ENCODE measurements at places on chromosomes 7 and 10. TPM values are rescaled to one million over a fixed set of nuclear protein-coding genes. Genes with fewer than 3 reads are reported as not detected.

DNA sequence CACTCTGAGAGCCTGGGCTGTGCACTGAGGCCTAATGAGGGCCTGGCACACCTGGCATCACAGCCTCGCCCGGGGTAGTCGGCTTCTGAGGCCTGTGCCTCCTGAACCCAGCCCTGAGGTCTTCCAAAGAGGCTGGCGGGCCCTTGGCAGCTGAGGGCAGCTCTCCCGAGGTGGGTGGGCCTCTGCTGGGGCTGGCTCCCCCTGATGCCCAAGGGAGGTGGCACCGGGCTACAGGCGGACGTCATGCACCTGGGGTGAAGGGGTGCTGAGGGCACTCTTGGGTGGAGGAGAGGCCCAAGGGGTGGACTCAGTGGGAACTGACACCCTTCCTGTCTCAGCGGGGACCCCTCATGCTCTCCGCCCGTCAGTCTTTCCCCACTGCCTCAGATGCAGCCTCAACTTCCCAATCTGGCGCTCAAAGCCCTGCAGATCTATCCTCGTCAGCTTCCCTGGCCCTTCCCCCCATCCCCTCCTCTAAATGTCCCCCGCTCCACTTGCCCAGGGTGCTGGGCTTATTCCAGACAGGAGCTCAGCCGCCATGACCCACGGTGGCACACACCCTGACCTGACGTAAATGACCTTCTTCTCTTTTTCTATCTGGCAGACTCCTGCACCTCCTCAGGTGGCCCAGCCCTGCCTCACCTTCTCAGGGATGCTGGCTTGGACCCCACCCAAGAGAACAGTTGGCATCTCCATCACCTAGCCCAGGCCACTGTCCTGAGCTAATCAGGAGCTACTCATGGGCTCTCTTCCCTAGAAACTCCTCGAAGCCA, 38.2 kb downstream of the MYL10 start:
- no peak for DNase-seq
- no peak overlapping the region for H3K4me3 ChIP-seq
- H3K27me3 ChIP-seq, result no peaks in the 10 kb centered on the region
- H3K4me1 ChIP-seq, result no peaks in the 10 kb centered on the region

DNA sequence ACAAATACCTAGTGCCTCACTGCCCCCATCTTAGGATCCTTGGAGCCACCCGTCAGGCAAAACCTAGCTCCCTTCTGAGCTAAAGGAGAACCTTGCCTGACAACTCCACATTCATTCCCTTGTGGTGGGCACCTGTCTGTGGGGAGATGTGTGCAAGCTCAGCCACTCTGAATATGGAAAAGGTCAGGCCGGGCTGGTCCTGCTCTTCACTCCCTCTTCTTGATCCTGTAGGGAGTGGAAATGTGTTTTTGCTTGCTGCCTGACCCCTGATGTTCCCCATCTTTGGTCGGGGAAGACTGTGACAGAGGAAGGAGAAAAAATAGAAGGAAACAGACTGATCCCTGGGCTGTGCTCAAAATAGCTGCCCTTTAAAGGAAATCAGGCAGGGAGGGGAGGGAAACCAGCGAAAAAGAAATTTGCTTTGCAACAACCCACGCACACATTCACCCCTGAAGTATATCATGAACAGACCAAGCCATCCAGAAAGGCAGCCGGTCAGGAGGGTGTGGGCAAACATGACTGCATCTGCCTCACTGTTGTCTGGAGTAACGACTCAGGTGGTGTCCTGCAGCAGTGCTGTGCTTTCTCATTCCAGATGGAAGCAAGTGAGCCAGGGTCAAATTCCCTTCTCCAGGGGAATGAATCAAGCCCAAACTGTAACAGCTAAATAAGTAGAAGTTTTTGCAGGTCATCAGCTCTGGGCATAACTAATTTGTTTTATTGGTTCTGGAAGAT, 74.0 kb downstream of the SCRN1 start:
- no peaks in the 10 kb centered on the region for H3K4me1 ChIP-seq
- no peaks in the 10 kb centered on the region for H3K27me3 ChIP-seq
- H3K4me3 ChIP-seq, result no peak overlapping the region
- H3K27ac ChIP-seq, result no peak overlapping the region

DNA sequence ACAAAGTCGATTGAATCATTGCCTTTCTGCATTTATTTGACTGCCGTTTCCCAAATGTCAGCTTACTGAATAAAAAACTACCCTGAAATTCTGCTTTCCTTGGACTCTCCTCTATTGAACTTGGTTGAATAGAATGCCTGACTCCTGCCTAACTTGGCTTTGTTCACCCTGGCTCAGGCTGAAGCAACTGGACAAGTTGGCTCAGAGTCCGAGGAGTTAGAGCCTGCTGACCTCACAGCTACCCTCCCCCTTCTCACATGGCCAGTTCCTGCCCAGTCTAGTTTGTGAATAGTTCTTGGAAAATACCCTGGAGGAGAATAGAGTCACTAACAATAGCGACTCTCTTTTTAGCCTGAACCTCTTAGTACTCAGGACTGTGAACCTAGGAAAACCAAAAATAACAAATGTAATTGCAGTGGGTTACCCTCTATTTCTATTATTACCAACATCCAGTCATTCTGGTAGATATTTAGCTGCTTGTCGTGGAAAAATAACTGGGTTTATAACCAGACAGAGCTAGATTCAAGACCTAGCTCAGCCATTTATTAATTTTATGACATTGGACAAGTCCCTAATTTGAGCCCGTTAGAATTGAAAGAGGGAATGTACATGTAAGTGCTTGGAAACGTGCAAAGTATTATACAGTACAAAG, 17.3 kb upstream of the NRBF2 start:
- no peak overlapping the region for H3K4me3 ChIP-seq
- H3K27me3 ChIP-seq, result no peaks in the 10 kb centered on the region
- H3K36me3 ChIP-seq, result no peaks in the 10 kb centered on the region
- H3K27ac ChIP-seq, result peak overlapping the region; percentile 99
- peak; percentile 93 for DNase-seq
- H3K4me1 ChIP-seq, result peaks cover 32% of the 10 kb centered on the region

GRCh38 chr10:34135515-34135914, 679.6 kb downstream of the PARD3 start:
- no peak for DNase-seq
- no peak overlapping the region for H3K4me3 ChIP-seq
- H3K27ac ChIP-seq, result no peak overlapping the region
- no peaks in the 10 kb centered on the region for H3K27me3 ChIP-seq
- no peaks in the 10 kb centered on the region for H3K4me1 ChIP-seq

DNA sequence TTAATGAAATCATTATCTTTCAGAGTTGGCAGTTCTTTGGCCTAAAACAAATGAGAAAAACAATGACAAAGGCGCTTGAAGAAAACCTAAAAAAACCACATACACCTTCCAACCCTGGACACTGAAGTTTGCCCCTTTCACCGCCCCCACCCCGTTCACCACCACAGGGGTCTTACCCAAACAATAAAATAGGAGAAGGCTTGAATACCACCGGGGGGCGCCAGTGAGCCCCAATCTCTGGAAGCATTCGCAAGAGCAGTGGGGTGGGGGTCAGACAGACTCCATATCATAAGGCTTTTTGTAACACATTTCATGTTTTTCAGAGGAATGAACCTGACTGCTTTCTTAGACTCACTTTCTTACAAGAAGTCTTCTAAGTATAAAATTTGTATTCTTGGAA, 163.6 kb downstream of the PIP4K2A start:
- no peaks in the 10 kb centered on the region for H3K27me3 ChIP-seq
- H3K4me3 ChIP-seq, result no peak overlapping the region
- DNase-seq, result peak; percentile 34
- peaks cover 35% of the 10 kb centered on the region for H3K4me1 ChIP-seq
- no peak overlapping the region for H3K27ac ChIP-seq

- DNase-seq, result no peak
- H3K27me3 ChIP-seq, result peaks cover 1% of the 10 kb centered on the region
- H3K36me3 ChIP-seq, result no peaks in the 10 kb centered on the region
- no peak overlapping the region for H3K4me3 ChIP-seq
These were observed 65.7 kb downstream of the MYL10 start for GRCh38 chr7:101563198-101563901.

DNA sequence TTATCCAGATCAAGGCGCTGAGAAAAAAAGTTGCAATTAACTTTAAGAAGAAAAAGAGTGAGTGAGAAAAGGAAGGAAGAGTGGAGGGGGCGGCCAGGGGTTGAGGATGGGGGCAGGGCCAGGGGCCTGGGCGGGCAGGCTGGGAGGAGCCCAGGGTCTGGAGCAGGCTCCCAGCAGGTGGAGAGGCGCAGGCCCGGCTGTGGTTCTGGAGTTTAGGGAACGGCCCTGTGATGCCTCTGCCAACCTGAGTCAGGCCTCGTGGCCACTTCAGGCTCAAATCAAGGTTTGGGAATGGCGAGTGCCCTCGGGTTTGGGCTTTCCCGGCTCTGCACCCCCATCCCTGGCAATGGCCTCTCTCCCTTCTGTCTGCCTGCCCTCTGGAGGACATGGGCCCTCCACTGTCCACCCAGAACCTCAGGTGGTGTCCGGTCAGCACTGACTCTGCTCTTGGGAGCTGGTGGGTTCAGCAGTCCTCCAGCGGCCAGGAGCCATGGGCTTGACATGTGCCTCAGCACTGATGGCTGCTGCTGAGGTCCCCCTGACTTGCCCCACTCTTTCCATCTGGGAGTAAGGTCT, 41.0 kb upstream of the EMX2 start:
- no peaks in the 10 kb centered on the region for H3K27me3 ChIP-seq
- no peaks in the 10 kb centered on the region for H3K4me1 ChIP-seq
- H3K36me3 ChIP-seq, result no peaks in the 10 kb centered on the region
- H3K4me3 ChIP-seq, result no peak overlapping the region
- no peak for DNase-seq

DNA sequence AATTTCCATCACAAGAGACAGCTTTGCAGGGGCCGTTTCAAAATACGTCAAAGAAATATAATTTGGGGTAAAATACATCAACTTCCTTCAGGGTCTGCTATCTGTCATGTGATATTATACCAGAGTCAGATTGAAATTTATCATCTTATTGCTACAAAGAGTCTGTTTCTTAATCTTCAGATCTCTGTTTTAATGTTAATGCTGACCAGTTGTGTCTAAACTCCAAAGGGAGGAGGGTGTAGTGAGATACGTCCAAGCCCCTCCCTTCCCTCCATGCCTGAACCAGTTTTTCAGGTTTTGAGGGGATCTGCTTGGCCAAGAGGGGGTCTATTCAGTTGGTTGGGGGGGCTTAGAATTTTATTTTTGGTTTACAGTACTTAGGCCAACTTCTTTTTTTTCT, 891.6 kb downstream of the GRM8 start:
- H3K4me3 ChIP-seq, result no peak overlapping the region
- no peaks in the 10 kb centered on the region for H3K36me3 ChIP-seq
- no peaks in the 10 kb centered on the region for H3K27me3 ChIP-seq
- DNase-seq, result no peak

- H3K27me3 ChIP-seq, result no peaks in the 10 kb centered on the region
- no peak overlapping the region for H3K27ac ChIP-seq
- H3K4me3 ChIP-seq, result no peak overlapping the region
- no peaks in the 10 kb centered on the region for H3K4me1 ChIP-seq
- no peaks in the 10 kb centered on the region for H3K36me3 ChIP-seq
- no peak for DNase-seq
These were observed 546.4 kb upstream of the FZD8 start for GRCh38 chr10:36188461-36188860.

- no peaks in the 10 kb centered on the region for H3K36me3 ChIP-seq
- no peak overlapping the region for H3K4me3 ChIP-seq
- H3K27me3 ChIP-seq, result no peaks in the 10 kb centered on the region
- DNase-seq, result no peak
- H3K4me1 ChIP-seq, result no peaks in the 10 kb centered on the region
- H3K27ac ChIP-seq, result no peak overlapping the region
These were observed 400.2 kb upstream of the NPVF start for GRCh38 chr7:25628446-25628845.

DNA sequence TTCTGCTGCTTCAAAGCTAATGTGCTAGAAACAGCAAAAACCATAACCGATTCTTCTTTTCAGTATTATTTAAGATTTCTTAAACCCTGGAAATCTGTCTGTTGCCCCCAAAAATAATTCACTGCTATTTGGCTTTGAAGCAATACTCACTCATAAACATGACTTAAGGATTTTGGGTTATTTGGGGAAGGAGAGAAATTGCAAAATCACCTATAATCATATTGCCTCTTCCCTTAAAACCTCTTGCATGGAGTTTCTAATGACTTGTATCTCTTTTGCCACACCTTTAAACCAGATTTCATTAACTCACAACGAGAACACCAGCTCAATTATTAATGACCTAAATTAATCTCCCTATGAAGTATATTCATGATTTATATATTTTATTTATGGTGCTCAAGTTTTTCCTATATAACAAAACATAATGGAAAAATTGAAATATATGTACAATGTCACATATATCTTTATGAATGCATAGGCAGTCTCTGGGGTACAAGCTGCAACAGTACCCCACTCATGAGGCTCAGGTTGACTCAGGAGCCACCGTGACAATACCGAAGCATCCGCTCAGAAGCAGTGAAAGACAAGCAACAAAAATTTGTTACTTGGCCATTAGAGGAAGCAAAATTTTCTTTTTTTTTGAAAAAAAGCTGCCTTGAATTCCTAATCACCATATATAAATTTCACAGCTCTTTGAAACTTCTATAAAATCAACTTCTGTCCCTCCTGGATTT, 3.0 kb downstream of the NAMPT start:
- H3K27me3 ChIP-seq, result no peaks in the 10 kb centered on the region
- no peak overlapping the region for H3K4me3 ChIP-seq
- H3K4me1 ChIP-seq, result peaks cover 42% of the 10 kb centered on the region
- no peaks in the 10 kb centered on the region for H3K36me3 ChIP-seq
- DNase-seq, result no peak

- no peaks in the 10 kb centered on the region for H3K27me3 ChIP-seq
- H3K4me3 ChIP-seq, result no peak overlapping the region
- H3K27ac ChIP-seq, result no peak overlapping the region
- no peaks in the 10 kb centered on the region for H3K4me1 ChIP-seq
- no peak for DNase-seq
These were observed 339.9 kb upstream of the ADARB2 start for GRCh38 chr10:2077231-2077630.

DNA sequence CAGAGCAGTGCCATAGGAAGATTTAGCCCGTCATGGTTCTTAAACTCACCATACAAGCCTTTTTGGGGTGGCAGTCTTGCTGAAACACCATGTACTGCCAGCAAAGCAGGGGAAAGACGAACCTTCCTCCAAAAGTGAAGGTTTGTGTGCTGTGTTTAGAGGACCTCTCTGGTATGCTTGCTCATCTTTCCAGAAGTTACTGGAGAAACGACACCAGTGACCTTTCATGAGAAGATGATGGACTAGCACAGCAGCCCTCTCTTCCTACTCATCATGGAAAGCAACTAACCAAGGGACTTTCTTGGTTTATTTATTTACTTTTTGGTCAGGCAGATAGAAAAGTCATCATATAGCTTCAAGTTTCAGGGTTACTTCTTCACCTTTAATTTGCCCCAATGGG, 247.4 kb downstream of the PTEN start:
- no peak overlapping the region for H3K4me3 ChIP-seq
- DNase-seq, result no peak
- H3K4me1 ChIP-seq, result no peaks in the 10 kb centered on the region
- no peak overlapping the region for H3K27ac ChIP-seq

The CYP26C1 gene
- not detected for total RNA-seq

The AKR1C4 gene
- total RNA-seq, result not detected

The CALHM2 gene
- 8.9 TPM for total RNA-seq

All from gastrocnemius medialis (tissue), 4 donors.